ENCODE measurements at places on chromosomes 2 and 18.

DNA sequence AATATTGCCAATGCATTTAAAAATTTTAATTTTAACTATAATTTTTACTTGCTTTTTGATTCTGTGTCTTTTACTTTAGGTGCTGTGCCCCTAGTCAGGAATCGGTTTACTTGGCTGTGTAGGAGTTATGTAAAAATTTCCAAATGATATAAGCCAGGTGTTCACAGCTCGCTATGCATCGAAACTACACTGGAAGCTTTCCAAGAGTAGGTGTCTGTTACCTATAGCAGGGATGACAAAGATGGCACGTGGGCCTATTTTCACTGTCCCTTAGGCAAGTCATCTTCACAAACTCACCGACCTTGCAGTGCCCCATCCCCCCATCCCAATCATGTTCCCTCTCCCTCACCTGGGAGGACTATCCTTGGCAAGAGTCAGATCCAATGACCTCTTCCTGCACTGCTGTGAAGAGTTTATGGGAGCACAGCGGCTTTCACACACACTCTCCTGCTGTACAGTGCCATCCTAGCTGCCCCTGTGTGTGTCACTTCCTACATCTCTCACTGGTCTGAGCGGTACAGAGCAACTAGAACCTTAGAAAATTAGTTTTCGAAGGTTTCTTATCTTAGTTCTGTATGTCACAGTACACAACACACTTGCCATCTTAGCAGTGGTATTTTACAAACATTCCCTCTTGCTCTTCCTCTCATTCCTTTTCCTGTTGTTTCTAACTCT, 49.2 kb upstream of the NAB1 start:
- no peak for DNase-seq

DNA sequence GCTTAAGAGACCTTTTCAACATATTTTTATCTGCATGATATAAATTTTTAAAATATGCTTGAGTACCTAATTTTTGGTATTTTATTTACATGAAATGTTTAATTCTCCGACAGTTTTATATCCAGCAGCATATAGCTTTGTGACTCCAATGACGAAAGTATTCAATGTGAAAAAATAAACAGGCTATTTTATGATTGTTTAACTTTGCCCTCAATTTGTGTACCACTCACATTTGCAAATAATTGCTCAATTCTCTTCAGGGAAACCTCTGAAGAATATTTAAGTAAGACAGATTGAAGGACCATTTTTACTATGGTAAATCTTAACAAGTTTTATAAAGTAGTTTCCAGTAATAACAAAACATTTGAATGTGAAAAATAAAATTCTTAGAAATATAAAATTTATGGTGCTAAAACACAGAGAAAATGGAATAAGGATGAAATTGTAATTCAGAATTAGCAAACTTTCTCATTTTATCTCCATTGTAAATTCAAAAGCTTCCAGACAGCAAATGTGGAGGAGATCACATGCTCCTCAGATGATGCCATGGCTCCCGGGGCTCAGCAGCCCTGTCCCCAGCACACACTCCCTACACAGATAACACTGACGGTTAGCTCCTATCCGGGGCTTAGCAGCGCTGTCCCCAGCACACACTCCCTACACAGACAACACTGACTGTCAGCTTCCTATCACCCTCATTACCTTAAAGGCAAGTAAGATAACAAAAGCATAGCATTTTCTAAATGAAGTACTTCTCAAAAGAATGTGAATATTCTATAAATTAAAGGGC, 39.7 kb downstream of the SH3YL1 start:
- DNase-seq: no peak

DNA sequence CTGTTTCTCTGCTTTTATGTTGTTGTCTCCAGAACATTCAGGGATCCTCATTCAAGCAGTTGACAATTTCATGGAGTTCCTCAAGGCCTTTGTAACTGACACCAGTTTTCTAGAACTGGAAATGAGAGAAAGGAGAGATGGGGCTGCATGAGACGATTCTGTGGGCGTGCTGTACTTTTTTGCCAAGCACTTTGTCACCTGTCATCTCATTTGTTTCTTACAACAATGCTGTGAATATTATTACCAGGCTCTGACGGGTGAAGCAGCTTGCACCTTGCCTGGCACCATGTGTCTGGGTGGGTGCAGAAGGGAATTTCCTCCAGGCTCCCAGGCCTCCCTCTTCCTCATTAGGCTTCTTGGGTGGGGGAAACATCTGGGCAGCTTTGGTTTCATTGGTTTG, 22.2 kb upstream of the ATOH8 start:
- no peak for DNase-seq

DNA sequence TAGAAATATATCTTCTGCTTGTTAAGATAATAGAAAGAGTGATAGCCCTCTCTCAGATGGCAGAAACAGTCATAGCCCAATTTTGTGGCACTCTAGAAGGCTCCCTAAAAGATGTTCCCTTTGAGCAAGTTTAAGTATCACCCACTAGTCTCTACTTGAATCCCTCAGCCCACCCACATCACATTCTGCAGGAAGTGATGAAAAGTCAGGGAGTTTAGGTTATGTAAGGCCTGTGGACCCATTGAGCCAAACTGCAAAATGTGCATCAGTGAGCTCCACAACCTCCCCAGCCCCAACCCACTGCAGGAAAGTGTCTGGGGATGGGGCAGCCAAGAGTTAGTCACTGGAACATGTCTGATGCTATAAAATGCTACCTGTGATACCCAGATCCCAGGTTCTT, 25.6 kb downstream of the ANKRD44 start:
- peak; percentile 30 for DNase-seq

- DNase-seq: no peak
These were observed 280.8 kb downstream of the CCDC85A start for GRCh38 chr2:56464613-56465012.

DNA sequence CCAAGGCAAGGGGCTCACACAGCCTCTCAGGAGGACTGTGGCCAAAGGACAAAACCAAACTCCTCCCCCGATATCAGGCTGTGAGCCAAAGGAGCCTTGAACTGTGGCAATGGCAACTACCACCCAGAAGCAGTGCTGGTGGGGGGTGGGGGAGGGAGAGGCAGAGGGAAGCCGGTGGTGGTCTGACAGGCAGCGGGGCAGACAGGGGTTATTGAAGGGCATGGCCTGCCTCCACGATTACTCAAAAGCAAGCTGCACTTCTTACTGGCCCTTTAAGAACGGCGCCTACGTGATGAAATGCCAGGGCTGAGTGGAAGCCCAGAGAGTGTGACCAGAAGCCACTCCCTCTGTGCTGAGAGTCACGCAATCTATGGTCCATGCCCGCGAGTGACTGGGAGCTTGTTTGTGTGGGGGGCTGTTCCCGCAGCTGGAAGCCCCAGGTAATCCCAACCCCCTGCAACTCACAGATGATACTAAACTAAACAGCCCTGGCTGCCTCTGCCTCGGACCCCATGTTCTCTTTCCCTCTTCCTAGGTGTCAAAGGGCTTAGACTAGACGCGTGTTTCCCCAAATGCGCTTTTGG, 128.2 kb upstream of the CXCR4 start:
- DNase-seq: no peak

DNA sequence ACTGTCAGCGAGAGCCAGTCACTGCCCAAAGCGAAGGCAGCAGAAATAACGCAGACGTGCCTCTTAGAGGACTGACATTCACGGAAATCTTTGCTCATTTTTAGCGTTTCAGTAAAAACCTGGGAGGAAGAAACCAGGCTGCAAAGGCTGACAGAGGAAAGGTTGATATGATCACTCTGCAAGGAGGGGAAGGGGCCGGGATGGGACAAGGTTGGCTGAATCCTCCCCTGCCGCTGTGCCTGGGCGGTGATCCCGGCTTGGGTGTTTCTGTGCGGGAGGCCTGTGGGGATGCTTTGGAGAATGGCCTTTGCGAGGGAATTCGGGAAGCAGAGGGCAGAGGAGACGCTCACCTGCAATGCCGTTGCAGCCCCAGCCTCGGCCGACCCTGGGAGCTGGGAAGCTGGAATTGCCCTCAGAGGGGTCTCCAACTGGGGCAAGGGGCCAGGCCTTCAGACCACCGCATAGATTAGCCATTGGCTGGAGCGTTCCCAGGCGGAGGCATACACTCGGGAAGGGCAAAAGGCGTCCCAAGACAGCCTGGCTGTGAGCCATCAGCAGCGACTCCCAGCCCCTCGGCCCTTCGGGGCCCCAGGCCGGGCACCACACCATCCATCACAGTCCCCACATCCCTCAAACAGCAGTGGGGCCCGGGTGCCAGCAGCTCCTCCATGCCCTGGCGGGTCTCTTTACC, 111.7 kb upstream of the GPC1 start:
- DNase-seq: no peak

DNA sequence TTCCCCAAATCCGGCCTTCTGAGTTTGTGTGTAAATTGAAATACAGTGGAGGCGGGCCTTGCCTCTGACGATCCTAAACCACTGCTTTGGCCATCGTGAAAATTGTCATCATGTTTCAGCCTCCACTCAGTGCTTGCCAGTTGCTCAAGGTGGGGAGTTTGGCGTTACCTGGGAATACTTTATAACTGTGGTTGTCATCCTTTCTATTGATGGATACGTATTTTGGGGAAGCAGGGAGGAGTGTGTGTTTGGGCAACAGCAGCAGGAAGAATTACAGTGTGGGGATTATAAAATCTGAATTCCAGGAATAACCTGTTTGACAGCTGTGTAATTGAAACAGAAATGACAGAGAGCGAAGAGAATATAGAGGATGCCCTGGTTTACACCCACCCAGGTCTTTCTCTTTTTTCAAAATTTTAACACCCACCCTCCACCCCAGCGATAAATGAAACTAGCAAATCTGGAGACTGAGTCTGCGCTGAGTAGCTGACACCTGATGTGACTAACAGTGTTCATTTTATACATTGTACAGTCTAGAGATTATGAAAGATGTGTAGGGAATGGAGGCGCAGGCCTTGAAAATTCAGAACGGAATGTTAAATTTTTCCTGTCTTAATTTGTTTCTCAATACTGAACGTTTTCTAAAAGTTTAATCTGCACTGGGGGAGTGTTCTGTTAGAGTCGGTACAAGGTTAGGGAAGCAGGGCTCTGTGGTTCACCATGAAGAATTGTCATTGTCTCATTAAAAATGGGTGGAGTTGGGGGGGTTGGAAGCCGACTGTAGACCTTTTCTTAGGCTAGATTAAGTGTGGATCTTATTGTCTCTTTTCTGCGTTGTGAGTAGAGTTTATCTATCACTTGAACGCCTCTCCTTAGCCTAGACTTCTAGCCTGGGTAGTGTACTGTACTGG, 1.6 kb downstream of the MAP4K4 start:
- DNase-seq: peak; percentile 38

GRCh38 chr2:154978244-154978643, 279.7 kb downstream of the KCNJ3 start:
- DNase-seq: no peak

DNA sequence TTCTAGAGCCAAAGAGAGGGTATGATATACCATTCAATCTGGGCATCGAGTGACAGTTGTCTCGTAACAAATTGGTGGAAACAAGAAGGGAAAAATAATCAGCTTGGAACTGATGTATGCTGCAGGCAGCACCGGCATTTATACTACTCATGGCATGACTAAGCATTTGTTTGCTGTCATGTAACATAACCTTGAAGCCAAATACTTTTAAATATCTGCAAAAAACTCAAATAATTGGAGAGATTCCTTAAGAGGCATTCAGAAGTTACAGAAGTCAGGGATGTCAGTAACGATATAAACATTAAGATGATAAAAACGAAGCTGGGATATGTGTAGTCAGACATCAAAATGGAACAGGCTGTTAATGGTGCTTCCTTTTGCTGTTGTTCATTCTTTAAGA, 157.3 kb upstream of the MMADHC start:
- DNase-seq: no peak

GRCh38 chr2:30656079-30656478, 151.2 kb downstream of the CAPN13 start:
- DNase-seq: no peak

DNA sequence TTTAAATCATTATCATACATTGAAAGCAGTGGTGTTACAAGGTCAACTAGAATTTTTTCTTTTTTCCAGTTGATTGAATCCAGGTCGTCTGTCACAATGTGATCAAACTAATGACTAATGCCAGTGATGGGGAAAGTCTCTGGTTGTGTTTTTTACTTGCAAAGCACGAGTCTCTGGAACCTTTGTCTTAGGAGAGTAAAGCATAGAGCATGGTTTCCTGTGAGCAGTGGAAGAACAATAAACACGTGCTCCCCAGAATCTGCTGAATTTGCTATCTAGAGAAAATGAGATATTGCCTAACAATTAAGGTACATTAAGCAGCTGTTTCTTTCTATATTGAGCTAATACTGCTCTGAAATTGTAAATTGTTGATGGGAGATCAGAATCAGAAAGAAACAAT, 1332.4 kb upstream of the TMEFF2 start:
- no peak for DNase-seq

DNA sequence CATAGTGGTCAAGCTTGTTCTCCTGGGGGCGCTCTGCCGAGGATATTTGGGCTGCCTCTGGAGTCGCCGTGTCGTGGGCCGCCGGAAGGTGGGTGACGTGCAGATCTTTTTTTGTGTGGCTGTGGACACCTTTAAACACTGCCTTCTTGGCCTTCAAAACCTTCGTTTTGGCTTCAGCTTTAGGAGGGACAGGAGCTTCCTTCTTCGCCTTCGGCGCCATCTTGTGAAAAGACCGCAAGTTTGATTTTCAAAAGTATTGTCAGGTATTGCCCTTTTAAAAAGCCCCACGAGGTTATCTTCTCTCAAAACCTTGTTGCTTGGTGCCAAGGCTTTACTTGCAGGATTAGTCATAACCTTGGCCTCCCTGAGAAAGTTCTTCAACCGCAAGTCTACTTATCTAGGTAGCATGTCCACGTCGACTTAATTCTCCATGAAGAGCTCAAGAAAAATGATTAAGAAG, 20.8 kb downstream of the LAMA3 start:
- no peak for DNase-seq

- DNase-seq: no peak
These were observed 1556.6 kb downstream of the DPP10 start for GRCh38 chr2:115999039-115999438.

GRCh38 chr18:43265465-43265864, 11.8 kb downstream of the SYT4 start:
- DNase-seq: no peak

- no peak for DNase-seq
These were observed 1294.1 kb upstream of the CHAC2 start for GRCh38 chr2:52473526-52473925.

- no peak for DNase-seq
These were observed 57.4 kb downstream of the STK39 start for GRCh38 chr2:168189835-168190569.

- no peak for DNase-seq
These were observed 9.7 kb upstream of the ATG16L1 start for GRCh38 chr2:233241803-233242202.

- DNase-seq: no peak
These were observed 747.4 kb upstream of the SLC8A1 start for GRCh38 chr2:41199334-41199733.

DNA sequence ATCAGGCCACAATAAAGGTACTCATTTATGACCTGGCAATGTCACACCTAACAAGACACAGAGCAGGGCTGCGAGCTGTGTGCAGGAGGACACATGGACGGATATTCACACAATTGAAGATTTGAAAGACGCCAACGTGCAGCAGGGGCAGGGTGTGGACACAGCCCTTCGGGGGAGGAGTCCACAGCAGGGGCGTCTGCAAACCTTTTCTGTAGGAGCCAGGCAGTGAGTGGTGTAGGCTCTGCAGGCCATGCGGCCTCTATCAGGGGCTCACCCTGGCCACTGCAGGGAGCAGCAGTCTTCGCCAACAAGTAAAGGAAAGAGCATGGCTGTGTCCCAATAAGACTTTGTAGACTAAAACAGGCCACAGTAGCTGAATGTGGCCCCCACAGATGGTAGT, 125.7 kb upstream of the SNTG2 start:
- no peak for DNase-seq

GRCh38 chr18:58965291-58966004, 100.8 kb downstream of the ZNF532 start:
- no peak for DNase-seq
